ENCODE measurements at places on chromosomes 4 and X.

DNA sequence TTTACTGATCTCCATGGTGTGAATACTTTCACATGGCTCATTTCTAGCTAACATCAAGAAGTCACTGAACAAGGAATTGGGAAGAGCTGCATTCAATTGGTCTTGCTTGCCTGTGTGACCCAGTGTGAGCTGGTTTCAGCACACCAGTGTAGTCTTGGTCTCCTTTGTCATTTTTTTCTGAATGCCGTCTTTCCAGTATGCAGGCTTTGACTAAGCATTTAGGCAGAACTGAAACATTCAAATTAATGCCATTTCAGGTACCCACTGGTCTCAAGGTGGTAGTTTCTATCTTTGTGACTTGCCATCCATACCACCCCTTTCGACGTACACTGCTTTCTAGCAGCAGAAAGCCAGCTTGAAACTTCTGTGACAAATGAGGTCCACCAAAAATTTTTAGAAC, 550.5 kb upstream of the BOD1L1 start:
- DNase-seq: no peak

- no peak for DNase-seq
Measured at GRCh38 chr4:26525771-26526150, 35.5 kb upstream of the CCKAR start.

DNA sequence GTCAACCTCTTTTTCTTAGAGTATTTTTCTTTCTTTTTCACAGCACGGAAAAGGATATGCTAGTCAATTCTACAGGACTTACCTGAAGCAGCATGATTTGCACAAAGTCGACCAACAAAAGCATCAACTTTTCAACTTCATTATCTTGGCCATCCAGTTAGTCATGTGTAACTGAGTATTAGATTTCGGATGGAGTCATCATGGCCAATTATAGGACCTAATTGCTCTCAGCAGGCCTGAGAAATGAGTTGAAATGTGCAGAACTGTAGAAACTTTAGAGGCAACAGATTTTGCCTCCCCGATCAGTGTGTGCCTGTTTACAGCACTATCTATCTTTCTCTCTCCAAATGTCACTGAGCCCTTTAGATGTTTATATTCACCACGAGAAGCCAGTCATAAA, 41.0 kb downstream of the PCDH10 start:
- no peak for DNase-seq

- no peak for DNase-seq
Measured at GRCh38 chr4:10529291-10530136, 72.3 kb upstream of the ZNF518B start.

DNA sequence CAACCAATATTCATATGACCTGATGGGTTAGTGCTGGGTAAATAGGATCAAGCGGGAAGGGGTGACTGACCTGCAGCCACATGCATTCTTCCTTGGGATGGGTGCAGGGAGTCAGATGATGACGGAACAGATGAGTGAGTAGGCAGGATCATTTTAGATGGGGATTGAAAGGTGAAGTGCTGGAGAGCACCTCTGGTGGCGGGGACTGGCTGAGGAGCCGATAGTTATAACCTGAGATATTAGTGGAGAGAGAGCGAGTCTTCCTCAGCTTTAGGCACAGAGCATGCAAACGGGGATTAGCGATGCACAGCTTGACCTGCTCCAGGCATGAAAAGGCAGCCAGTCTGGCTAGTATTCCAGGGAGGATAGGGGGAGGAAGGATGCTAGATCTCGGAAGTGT, 99.1 kb downstream of the AFF1 start:
- DNase-seq: no peak

DNA sequence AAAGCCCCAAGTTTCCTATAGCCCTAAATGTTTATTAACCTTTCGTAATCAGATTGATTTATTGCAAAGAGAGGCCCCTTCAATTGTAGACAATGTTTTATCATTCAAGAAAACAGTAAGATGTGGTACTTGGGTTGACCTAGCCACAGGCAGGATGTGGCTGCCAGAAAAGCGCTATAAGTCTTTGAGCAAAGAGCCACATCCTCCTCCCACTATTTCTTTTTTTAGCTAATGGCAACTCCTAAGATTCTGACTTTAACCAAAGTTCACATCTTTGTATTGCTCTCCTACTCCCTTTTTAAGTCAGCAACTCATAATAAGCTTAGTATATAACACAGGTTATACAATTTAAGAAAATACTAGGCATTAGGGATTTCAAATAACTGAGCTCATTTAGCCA, 70.7 kb upstream of the PPP3CA start:
- DNase-seq: no peak

- no peak for DNase-seq
Measured at GRCh38 chr4:166432842-166433241, 559.8 kb downstream of the TLL1 start.

DNA sequence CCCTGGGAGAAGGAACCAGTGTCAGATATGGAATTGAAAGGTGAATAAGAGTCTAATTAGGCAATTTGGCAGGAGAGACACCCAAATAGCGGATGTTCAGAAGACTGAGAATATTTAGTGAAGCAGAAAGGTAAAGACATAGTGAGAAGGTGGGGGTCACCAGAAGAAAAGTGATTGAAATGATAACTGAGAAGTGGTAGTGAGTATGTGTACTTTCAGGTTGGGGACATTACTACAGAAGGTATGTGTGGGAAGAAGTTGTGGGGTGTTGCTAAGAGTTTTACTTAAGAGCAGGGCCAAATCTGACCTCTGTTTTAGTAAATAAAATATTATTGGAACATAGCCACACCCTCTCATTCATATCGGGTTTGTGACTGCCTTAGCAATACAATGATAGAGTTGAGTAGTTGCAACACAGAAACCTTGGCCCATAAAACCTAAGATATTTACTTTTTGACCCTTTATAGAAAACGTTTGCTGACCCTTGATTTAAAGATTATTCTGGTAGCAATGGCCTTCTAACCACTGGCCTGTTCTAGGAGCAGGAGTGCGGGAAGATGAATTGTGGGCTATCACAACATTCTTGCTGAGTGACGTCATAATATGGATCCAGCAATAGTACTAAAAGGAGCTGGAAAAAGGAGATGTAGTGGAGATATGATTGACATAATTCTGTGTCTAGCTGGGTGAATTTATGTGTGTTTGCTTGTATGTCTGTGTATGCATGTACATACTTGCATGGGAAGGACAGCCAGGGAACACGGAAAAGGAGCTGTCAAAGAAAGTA, 115.3 kb downstream of the HS3ST1 start:
- no peak for DNase-seq

DNA sequence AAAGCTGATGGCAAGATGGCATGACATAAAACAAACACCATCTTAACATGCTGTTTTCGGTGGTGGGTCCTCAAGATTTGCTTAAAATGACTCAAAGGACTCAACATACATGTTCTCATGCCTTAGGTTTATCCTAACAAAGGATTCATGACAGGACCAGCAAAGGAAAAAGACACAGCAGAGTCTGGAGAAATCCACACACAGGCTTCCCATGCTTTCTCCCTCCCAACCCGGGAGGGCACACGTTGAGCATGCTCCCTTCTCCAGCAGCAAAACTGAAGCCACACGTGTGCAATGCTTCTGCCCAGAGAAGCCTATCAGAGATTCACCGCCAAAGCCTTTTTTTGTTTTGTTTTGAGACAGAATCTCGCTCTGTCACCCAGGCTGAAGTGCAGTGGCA, 39.9 kb downstream of the SAT1 start:
- DNase-seq: no peak

DNA sequence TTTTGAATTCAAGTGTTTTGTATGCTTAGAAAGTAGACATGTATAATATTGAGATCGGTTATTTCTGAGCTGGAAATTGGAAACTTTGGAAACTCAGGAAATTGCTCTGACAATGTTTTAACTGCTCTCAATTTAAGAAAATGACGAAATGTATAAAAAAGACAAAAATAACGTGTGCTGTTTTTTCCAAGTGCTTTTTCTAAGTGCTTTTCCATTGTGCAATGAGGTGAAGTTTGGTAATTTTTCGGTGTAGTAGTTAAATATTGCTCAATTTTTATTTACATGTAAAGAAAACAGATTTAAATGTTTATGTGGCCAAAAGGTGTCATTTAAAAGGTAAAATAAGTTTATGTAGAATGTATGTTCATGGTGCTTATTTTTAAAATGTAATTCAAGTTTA, 39.4 kb upstream of the RHOH start:
- DNase-seq: no peak

DNA sequence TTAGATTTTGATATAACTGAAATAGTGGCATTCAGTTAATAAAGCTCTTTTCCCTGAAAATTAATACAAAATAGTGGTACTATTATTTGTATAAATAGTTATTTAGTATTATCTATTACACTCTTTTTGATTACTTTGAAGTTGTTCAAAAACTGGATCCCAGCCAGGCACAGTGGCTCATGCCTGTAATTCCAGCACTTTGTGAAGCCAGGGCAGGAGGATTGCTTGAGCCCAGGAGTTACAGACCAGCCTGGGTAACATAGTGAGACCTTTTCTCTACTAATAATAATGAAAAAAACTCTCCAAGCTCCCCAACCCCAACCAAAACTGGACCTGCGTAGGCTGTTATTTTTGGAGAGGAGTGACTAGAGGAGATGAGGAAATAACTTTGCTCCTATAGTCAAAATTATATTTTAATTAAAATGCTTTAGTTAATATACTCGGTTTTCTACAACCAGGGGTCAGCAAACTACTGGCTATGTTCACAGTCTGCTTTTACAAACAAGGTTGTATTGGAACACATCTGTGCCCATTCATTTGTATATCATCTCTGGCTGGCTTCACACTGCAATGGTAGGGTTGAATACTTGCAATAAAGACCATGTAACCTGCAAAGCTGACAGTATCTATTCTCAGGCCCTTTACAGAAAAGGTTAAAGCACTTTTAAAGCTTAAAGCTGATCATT, 27.6 kb downstream of the GUCY1A1 start:
- DNase-seq: no peak

GRCh38 chrX:154991039-154991438, 31.5 kb downstream of the F8 start:
- no peak for DNase-seq

- DNase-seq: no peak
Measured at GRCh38 chr4:116480546-116480945, 604.8 kb downstream of the TRAM1L1 start.

DNA sequence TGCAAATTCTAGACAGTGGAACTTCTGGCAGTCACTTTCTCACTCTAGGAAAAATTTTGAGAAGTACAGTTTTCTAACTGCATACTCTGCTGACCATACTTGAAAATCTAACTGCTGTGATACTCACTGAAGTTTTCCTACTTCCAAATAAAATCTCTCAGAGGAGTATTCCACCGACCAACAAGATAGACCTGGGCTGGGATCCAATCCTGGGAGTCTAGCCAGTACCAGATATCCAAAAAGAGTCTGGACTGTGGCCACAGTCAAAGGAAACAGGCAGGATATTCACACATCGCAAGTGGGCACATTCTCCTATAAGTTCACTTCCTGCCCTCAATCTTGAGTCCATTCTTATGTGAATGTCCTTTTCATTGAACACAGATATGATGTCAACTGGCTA, 1138.7 kb upstream of the PCDH7 start:
- DNase-seq: no peak

DNA sequence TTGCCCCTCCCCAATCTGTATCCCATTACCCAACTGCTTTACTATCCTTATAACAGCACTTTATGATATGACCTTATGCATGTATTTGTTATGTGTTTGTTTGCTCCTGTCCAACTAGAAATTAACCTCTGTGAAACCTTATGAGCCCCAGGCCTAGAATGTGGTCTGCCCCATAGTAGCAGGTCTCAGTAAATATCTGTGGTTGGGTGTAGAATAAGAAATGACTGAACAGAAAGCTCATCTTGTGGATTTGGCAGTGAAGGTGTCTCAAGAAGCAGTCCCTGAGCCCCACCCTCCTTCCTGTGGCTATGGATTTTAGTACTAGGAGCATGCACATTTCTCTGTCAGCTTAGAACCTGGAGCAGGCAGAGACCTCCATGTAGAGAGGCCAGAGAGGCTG, 229.0 kb upstream of the LCORL start:
- DNase-seq: no peak

DNA sequence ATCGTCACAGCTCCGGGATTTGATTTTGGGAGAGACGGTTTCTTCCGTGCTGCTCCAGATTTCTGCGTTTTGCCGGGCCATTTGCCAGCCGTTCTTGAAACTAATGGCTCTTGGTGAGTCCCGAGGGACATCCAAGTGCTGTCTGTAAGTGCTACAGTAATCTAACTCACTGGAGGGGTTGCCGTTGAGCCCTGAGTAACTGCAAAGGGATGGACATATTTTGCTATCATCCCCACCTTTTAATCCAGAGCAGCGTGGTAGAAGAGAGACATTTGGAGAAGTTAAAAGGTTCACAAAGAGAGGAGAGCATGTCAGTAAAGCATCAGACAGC, 88.9 kb upstream of the PDLIM3 start:
- DNase-seq: no peak

GRCh38 chr4:163495900-163496299, 1.4 kb downstream of the TMA16 start:
- no peak for DNase-seq

DNA sequence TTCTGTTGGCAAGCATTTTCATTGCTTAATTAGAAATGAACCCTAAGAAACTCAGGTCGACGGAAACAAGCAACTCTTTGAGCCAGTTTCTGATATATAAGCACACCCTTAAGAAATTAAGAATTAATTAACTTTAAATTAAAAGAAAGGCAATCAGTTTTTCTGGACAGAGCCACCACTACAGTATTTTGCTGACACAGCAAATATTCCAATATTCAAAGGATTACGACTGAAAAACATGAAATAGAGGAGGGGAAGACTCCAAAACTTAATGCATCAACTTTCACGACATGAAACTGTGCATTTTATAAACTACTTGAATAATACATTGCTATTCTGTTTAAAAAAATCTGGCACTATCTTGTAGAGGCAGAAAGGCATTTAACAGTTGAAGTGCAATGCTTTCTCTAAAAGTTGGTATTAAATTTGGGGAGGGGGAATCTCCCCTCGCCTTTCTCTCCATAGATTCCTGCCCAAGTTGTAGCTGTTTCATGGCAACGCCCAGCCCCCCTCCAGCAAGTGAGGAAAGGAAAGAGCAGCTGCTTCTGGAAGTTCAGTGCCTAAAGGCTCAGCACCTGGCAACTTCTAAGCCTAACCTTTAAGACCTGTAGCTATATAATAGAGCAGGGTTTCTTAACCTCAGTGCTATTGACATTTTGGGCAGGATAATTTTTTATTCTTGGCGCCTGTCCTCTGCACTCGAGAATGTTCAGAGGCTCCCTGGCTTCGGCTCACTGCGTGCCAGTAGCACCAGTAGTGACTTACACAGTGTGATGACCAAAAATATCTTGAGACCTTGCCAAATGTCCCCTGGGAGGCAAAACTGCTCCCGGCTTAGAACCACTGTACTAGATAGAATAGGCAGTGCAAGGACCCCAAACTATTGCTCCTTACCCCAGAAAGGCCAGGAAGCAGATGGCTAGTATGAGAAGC, 6.7 kb upstream of the ZCCHC18 start:
- no peak for DNase-seq

GRCh38 chrX:42087960-42088359, 164.6 kb upstream of the CASK start:
- DNase-seq: no peak

GRCh38 chr4:156977435-156978160, 6.0 kb upstream of the PDGFC start:
- DNase-seq: no peak

All from stimulated activated CD8-positive, alpha-beta memory T cell treated with anti-CD3 and anti-CD28 coated beads, Interleukin-7, amount 100 ng/mL, for 48 hours (primary cell).